ENCODE measurements at places on chromosomes 4 and X.

DNA sequence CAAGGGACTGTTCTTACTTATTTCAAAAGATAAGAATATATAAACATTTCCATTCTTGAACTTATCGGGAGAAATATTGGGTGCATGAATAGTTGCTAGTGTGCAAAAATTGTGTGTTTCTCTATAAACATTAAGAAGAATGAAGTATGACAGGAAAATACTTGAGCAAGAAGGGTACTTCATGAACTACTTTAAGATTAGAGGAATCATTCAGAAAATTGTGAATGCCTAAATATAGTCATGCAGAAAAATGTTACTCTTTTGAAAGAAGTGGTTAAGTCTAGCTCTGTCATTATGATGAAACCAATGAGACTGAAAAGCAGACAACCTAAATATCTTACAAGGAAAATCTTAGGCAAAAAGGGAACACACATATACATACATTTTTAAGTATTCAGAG is 207.8 kb upstream of the PCDH18 start:
- no peak for DNase-seq

DNA sequence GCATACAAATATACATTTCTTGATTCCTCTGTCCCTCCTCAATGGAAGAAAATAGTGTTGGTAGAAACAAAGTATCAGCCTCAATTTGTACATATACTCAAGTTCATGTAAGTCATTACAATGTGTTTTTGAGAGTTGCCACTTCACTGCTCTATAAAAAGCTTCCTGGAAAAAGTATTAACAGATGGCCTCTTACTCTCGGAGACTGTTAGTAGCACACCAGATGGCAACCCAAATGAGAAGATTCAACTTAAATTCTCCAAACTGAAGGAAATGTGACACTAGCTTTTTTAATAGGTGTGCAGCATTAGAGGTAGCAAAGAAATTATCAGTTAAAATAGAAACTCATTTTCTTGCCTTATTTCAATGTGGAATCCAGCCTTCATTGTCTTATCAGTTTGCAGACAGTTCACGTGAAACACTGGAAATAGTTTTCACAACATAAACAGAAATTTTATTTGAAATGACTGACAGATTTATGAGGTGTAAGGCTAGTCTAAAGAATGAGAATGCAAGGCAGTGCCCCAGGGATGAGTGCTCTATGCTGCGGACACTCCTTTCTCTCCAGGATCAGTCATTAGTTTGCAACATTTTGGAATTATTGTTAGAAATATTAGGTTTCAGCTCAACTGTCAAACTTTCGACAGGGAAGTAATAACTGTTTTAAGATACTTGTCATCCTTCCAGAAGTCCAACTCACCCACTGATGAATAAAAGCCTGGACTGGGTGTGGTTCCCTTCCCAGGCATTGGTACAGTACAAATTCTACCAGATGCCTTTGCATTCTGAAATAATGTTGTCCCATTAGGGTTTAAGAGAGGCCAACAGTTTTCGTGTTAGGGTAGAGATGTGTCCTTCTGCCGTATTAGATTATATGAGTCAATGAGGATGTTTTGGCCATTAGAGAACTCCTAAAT is 50.9 kb downstream of the IDS start:
- no peak for DNase-seq

- DNase-seq, result peak; percentile 5
Observed at GRCh38 chrX:30735839-30736238, 82.6 kb downstream of the GK start.

- DNase-seq, result no peak
Observed at GRCh38 chr4:67273666-67274065, 271.6 kb downstream of the CENPC start.

- DNase-seq, result no peak
Observed at GRCh38 chr4:153248641-153249198, 44.5 kb downstream of the TRIM2 start.

DNA sequence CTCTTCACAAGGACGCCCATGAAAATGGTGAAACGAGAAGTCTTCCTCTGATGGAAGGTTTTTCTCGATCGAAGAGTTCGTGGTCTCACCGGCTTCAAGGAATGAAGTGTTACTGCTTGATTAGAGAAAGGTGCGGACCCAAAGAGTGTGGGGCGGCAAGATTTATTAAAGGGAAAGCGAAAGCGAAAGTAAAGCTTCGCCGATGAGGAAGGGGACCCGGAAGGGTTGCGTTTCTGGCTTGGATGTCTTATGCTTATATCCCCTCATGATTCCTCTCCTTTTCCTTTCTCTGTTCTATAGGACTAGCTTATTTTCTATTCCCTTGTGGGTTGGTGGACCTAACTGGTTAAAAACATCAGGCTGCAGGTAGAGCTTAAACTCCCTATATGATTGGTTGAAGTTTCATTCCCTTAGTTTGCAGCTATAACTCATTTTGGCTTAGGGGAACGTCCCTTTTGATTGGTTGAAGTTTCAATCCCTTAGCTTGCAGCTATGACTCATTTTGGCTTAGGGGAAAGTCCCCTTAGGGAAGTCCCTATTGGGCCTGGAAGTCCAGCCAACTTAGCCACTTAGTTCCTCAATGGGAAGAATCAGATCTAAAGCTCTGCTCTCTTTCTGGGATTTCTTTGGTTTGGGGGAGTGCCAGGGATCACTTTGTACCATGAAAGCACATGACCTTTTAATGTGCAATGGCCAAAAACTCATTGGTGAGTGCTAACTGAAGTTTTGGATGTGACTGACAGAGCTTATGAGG is 1025.0 kb upstream of the PCDH10 start:
- no peak for DNase-seq

DNA sequence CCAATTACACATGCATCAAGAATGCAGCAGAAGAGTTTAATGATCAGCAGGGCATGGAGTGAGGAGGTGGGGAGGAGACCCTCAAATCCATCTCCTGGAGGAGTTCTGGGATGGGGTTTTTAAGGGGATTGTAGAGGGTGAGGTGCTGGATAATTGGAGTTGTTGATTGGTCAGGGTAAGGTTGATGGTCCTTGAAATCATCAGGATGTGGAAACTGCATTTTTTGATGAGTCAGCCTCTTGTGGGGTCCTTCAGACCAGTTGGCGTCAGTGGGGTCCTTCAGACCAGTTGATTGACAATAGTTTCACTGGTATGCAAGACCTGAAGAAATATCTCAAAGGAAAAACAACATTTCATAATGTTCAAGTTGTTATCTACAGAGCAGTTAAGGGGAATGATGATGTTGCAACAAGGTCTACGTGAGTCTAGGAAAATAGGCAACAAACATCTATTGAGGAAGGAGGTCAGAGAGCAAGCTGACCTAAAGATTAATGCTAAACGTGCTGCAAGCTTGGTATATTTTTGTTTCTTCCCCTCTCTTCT is 88.3 kb downstream of the NRK start:
- DNase-seq, result no peak

GRCh38 chrX:125327891-125328290 is 8.2 kb downstream of the TEX13C start:
- no peak for DNase-seq

DNA sequence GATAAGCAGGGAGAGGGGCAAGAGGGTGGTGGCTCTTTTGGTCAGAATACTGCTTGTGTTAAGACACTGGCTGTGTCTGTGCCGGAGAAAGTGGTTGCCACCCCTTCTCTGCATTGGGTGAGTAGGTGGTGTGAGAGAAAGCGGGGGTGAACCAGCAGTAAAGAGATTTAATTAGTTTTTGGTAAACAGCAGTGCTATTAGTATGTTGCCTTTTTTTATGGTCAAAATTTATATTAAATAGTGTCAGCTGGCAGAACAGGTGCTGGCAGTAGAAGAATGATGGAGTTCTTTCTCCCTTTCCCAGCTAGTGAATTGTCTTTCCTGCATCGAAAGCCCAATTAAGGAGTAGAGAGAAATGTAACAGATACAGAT is 181.6 kb downstream of the LARP7 start:
- DNase-seq, result no peak

GRCh38 chr4:53076374-53076958 is 214.3 kb downstream of the RASL11B start:
- no peak for DNase-seq

DNA sequence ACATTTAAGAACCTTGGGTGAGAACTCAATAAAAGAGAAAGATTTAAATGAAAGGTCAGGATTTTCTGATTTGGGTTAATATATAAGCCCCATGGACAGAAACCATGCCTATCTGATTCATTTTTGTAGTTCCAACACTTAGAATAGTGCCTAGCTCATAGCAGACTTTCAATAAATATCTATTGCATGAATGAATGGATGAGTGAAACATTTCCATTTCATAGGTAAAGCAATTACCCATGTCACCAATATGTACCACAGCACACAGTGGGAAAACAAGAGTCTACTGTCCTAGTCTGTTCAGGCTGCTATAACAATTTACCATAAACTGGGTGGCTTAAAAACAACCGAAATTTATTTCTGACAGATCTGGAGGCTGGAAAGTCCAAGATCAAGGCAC is 63.9 kb upstream of the PTPN13 start:
- no peak for DNase-seq

DNA sequence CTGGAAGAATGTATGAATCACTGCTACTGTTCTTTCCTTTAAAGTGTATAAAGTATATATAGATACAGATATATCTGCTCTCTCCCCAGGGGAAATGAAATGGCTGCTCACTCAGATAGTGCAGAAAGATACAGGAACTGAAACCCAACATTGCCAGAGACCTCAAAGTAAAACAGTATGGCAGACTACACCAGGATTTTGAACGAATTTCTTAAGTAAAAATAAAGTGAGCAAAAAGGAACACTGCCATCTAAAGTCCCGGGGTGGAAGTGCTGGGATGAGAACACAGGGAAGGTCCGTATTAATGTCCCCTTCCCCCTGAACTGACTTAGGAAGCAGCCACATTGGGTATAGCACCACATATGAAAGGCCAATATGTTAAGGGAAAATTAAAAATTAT is 93.4 kb downstream of the TMA16 start:
- DNase-seq, result no peak

GRCh38 chr4:7354927-7355326 is 79.8 kb downstream of the PSAPL1 start:
- DNase-seq, result no peak

- DNase-seq, result no peak
Observed at GRCh38 chrX:16712548-16713155, at the start of gene CTPS2. CTPS2 (minus strand) TSS chrX:16712669; CDS start chrX:16702902, 9,767 bp downstream.

- no peak for DNase-seq
Observed at GRCh38 chr4:159281771-159282170, 178.9 kb downstream of the RAPGEF2 start.

DNA sequence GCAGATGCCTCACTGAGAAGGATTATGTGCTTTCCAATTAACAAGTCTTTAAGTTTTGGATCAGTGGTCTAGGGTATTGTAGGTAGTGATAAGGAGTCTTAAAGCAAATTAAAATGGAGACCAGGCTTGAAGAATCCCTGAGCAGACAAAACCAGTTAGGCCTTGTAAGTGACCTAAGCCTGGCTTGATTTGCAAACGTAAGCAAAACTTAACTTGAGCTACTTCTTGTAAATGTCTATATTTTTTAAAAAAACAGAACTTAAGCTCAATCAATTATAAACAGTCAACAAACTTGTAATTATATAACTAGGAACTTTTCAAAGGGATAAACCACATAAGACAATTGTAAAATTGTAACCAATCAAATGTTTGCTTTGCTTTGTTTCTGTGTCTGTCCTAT is 72.7 kb upstream of the NALF2 start:
- DNase-seq, result no peak

GRCh38 chr4:54607067-54607466 is 50.7 kb upstream of the KIT start:
- no peak for DNase-seq

GRCh38 chrX:367866-368265 is 18.8 kb downstream of the PPP2R3B start:
- DNase-seq, result no peak

DNA sequence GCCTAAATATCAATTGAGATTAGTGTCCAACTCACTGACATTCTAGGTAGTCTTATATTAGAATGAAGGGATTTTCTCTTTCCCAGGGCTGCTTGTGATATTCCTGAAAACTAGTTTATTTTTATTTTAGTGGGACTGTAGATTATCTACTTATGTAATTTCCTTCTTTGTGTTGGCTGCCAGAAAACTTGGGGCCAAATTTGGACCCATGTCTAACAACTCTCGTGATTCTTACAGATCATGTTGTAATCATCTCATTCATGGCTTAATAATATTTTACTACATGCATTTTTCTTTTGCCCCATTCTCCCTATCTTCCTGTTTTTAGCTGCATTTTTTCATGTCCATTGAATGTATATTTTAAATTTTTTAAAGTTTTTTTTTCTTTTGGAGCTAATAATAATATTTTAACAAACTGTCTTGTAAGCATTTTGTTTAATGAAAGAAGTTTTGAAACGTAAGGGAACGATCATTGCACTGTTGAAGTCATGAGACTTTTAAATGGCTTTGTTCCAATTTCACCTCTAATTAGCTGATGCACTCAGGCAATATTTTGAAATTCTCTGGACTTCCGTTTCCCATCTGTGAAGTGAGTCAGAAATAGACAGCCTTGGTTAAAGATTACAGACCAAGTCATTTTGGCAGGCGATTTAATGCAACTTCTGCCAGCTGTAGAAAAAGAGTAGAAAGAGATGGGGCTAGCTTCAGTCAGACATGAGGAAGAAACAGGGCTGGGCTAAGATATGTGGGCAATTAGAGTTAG is 14.3 kb upstream of the TDO2 start:
- DNase-seq, result no peak

DNA sequence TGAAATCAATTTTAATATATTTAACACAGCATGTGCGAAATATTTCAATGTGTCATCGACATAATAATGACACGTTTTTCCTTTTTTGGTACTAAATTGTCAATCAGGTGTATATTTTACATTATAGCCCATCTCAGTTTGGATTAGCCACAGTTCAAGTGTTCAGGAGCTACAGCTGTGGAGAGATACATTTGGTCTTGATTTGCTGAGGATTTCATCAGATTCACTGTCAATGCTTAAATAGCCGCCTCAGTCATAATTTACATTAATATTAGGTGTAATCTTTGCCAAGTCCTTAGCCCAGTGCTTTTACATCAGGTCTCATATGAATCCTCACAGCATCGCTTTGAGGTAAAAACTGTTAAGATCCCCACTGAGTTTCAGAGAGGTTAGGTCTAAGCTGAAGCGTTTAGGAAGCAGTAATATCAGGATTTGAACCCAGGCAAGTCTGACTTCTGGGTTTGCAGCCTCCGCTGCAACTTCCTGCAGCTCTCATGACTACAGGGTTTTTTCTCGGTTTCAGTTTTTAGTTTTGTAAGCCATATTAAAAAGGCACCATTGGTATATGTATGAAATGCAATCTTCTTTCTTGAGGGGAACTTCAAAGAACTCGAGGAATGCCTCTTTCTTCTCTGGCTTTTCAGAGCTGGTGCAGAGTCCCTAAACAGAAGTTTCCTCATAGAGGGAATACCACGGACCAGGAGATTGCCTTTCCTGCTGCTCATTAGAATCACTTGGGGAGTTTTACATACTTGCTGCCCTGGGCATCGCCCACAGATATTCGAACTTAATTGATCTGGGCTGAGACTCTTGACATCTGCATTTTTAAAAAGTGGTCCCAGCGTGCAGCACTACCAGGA is 6.4 kb downstream of the MTM1 start:
- no peak for DNase-seq

GRCh38 chr4:95095348-95095974 is 337.7 kb downstream of the BMPR1B start:
- DNase-seq, result no peak

Data from stimulated activated CD4-positive, alpha-beta T cell treated with anti-CD3 and anti-CD28 coated beads, Interleukin-15, amount 100 ng/mL, for 1 hour (primary cell).